ENCODE measurements at places on chromosomes 7 and 10. TPM values are rescaled to one million over a fixed set of nuclear protein-coding genes. Genes with fewer than 3 reads are reported as not detected.
A peak's percentile ranks its signal among the peaks of the same experiment; 100 is the strongest.

GRID1 gene
- not detected for total RNA-seq

HOXA10 gene
- not detected for total RNA-seq

ATOH7 gene
- not detected for total RNA-seq

SH2D4B gene
- 0.11 TPM for total RNA-seq

KAZALD1 gene
- total RNA-seq = 0.47 TPM

ENO4 gene
- not detected for total RNA-seq

CTAGE8 gene
- total RNA-seq = 1.9 TPM

STAMBPL1 gene
- total RNA-seq = 36.6 TPM

ANKRD61 gene
- 0.19 TPM for total RNA-seq

FAM25C gene
- not detected for total RNA-seq

RGS10 gene
- 191 TPM for total RNA-seq

DNA sequence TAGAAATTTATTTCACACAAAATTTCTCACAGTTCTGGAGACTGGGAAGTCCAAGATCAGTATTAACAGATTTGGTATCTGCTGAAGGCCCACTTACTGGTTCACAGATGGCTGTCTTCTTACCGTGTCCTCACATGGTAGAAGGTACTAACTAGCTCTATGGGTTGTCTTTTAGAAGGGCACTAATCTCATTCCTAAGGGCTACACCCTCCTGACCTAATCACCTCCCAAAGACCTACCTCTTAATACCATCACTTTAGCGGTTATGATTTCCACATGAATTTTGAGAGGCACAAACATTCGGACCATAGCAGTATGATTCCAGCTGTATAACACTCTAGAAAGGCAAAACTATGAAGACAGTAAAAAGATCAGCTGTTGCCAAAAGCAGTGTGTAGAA lies 8.0 kb downstream of the PNPLA8 start:
- peaks cover 37% of the 10 kb centered on the region for H3K36me3 ChIP-seq
- no peak overlapping the region for H3K27ac ChIP-seq
- DNase-seq = no peak
- H3K4me3 ChIP-seq = no peak overlapping the region
- H3K4me1 ChIP-seq = peaks cover 27% of the 10 kb centered on the region

- no peaks in the 10 kb centered on the region for H3K36me3 ChIP-seq
- DNase-seq = no peak
- H3K4me1 ChIP-seq = peaks cover 3% of the 10 kb centered on the region
- peaks cover 35% of the 10 kb centered on the region for H3K27me3 ChIP-seq
- no peak overlapping the region for H3K4me3 ChIP-seq
- H3K27ac ChIP-seq = no peak overlapping the region
These were observed 42.2 kb upstream of the PFKP start for GRCh38 chr10:3025026-3025683.

- peak overlapping the region; percentile 99 for H3K4me3 ChIP-seq
- peaks cover 46% of the 10 kb centered on the region for H3K4me1 ChIP-seq
- no peak for DNase-seq
- H3K36me3 ChIP-seq = peaks cover 75% of the 10 kb centered on the region
- peak overlapping the region; percentile 91 for H3K27ac ChIP-seq
These were observed 4.3 kb downstream of the HNRNPF start for GRCh38 chr10:43404704-43405084.

DNA sequence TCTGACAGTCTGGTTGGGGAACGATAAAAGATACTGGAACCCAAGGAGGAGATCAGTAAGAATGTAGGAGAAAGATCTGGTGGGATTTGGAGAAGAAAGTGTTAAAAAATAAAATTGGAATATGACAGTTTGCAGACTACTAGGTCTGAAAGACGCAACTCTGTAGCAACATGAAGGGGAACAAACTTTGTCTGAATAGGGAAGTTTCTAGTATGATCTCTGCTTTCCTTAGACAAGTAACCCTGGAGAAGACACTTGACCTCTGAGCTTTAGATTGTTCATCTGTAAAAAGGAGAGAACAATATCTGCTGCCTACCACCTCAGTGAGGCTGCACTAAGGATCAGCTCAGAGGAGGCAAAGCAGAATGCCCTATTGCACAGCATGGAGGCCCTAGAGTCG lies 3.0 kb upstream of the PRSS1 start:
- H3K36me3 ChIP-seq = no peaks in the 10 kb centered on the region
- DNase-seq = no peak
- no peak overlapping the region for H3K27ac ChIP-seq
- H3K4me1 ChIP-seq = no peaks in the 10 kb centered on the region
- H3K4me3 ChIP-seq = no peak overlapping the region

- peak overlapping the region; percentile 94 for H3K4me3 ChIP-seq
- H3K36me3 ChIP-seq = peaks cover 6% of the 10 kb centered on the region
- H3K27ac ChIP-seq = peak overlapping the region; percentile 89
- peaks cover 4% of the 10 kb centered on the region for H3K27me3 ChIP-seq
These were observed 835 bp downstream of the COMMD3 start for GRCh38 chr10:22317076-22317370.

GRCh38 chr7:106092204-106092603 lies 19.9 kb downstream of the SYPL1 start:
- no peak for DNase-seq
- no peak overlapping the region for H3K4me3 ChIP-seq
- H3K4me1 ChIP-seq = no peaks in the 10 kb centered on the region
- H3K27me3 ChIP-seq = no peaks in the 10 kb centered on the region

GRCh38 chr10:17412323-17412722 lies 42.1 kb downstream of the ST8SIA6 start:
- no peak overlapping the region for H3K4me3 ChIP-seq
- H3K27ac ChIP-seq = no peak overlapping the region
- H3K27me3 ChIP-seq = no peaks in the 10 kb centered on the region
- DNase-seq = no peak
- H3K36me3 ChIP-seq = no peaks in the 10 kb centered on the region

DNA sequence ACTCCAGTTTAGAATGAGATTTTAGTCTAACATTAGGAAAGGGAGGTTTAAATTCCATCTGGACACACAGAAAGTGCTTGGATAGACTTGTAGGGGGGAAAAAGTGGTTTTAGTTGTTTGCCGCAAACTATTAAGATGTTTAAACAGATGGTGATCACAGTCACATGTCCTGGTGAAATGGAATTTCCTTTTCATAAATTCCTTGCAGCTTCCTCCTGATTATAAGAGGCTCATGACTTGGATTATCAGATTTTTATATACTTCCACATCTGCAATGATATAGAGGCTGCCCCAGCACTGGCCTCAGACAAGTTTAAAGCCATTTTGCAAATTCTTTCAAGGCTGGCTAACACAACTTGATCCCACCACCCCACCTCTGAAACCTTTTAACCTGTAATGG lies 106.4 kb upstream of the ARMC3 start:
- no peaks in the 10 kb centered on the region for H3K36me3 ChIP-seq
- H3K4me1 ChIP-seq = peaks cover 8% of the 10 kb centered on the region
- DNase-seq = no peak
- peaks cover 1% of the 10 kb centered on the region for H3K27me3 ChIP-seq
- H3K4me3 ChIP-seq = no peak overlapping the region
- H3K27ac ChIP-seq = no peak overlapping the region

- H3K27me3 ChIP-seq = no peaks in the 10 kb centered on the region
- no peak overlapping the region for H3K27ac ChIP-seq
- H3K4me3 ChIP-seq = no peak overlapping the region
These were observed 45.5 kb downstream of the CASTOR2 start for GRCh38 chr7:75010036-75010435.

DNA sequence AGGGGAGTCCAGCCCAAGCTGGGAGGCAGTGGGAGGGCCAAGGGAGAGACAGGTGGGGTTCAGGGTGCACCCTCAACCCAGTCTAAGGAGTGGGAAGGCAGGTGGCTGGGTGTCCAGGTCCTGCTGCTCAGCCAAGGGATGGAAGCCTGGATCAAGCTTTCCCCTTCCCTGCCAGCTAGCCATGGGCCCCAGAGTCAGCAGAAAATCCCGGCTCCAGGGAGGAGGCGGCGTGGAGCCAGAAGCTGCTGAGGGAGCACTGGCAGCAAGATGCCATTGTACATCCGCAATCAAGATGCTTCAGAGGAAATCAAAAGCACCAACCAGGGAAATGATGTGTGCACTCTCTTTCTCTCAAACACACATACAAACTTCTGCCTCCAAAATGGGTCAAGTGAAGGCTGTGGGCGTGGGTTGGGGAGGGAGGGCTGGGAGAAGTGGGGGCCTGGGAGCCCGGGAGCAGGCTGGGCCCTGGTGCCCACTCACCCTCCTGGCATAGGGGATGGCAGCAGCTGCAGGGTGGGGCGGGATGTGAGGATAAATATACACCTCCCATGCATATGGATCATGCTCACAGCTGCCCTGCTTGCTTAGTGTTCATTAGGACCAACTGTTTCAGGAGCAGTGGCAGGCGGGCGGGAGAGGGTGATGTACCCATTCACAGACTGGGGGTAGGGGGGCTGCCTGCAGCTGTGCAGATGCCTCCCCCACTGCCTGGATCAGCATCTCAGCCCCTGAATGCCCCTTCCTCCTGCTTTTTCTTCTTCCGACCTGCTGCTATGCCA lies 24.2 kb downstream of the TRIM8 start:
- no peaks in the 10 kb centered on the region for H3K36me3 ChIP-seq
- no peak for DNase-seq
- no peaks in the 10 kb centered on the region for H3K27me3 ChIP-seq
- peaks cover 19% of the 10 kb centered on the region for H3K4me1 ChIP-seq
- H3K27ac ChIP-seq = no peak overlapping the region

GRCh38 chr7:80311313-80311712 lies 176.7 kb downstream of the GNAI1 start:
- no peak overlapping the region for H3K4me3 ChIP-seq
- H3K27ac ChIP-seq = no peak overlapping the region
- H3K27me3 ChIP-seq = no peaks in the 10 kb centered on the region
- H3K36me3 ChIP-seq = no peaks in the 10 kb centered on the region
- H3K4me1 ChIP-seq = peaks cover 27% of the 10 kb centered on the region

- H3K27ac ChIP-seq = no peak overlapping the region
- peaks cover 6% of the 10 kb centered on the region for H3K4me1 ChIP-seq
- H3K4me3 ChIP-seq = no peak overlapping the region
- H3K36me3 ChIP-seq = no peaks in the 10 kb centered on the region
- no peak for DNase-seq
These were observed 54.8 kb downstream of the LYZL1 start for GRCh38 chr10:29343607-29344038.

DNA sequence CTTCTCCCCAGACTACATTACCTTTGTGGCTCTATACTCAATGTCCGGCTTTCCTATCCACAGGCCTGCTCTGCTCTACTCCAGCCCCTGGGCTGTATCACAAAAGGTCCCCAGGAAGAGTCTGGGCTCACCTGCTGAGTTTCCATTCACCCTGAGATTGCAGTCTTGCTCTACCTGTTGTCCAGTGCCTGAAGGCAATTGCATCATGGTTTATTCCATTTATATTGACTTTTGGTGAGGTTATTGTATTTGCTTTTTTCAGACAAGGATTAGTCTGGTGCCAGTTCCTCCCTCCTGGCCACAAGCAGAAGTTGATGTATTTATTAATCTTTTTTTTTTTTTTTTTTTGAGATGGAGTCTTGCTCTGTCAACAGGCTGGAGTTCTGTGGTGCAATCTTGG lies 273.1 kb downstream of the XPNPEP1 start:
- no peak for DNase-seq
- H3K27me3 ChIP-seq = peaks cover 2% of the 10 kb centered on the region
- no peak overlapping the region for H3K27ac ChIP-seq
- H3K4me3 ChIP-seq = no peak overlapping the region

DNA sequence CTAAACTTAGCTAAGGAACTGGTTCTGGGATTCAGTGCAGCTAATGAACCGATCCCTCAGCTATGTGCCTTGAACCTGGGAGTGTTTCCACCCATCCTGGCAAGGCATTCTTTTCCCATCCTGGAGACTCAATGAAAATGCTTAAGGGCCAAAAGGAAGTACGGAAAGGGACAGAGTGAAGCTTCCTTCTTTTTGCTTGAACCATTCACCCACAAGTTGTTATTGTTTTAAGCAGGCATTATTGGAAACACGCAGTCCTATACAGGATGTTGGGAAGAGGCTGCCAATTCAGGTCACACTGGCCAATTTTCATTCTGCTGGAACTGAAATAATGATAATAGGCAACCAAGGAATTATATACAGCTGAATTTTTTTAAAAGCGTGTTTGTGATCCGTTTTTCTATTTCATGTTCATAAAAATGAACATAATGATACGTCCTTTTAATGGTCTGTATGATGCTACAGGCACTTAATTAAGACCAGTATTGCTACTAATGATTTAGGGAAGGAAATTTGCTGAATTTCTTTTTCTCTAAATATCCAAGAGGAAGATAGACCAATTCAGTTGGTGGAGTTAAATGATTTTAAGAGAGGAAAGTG lies 57.8 kb upstream of the FZD1 start:
- DNase-seq = no peak
- no peaks in the 10 kb centered on the region for H3K27me3 ChIP-seq
- H3K36me3 ChIP-seq = no peaks in the 10 kb centered on the region
- no peak overlapping the region for H3K4me3 ChIP-seq

GRCh38 chr10:111113961-111114757 lies 37.3 kb downstream of the ADRA2A start:
- no peaks in the 10 kb centered on the region for H3K36me3 ChIP-seq
- no peak for DNase-seq
- H3K27ac ChIP-seq = no peak overlapping the region
- peaks cover 11% of the 10 kb centered on the region for H3K4me1 ChIP-seq
- H3K27me3 ChIP-seq = no peaks in the 10 kb centered on the region

DNA sequence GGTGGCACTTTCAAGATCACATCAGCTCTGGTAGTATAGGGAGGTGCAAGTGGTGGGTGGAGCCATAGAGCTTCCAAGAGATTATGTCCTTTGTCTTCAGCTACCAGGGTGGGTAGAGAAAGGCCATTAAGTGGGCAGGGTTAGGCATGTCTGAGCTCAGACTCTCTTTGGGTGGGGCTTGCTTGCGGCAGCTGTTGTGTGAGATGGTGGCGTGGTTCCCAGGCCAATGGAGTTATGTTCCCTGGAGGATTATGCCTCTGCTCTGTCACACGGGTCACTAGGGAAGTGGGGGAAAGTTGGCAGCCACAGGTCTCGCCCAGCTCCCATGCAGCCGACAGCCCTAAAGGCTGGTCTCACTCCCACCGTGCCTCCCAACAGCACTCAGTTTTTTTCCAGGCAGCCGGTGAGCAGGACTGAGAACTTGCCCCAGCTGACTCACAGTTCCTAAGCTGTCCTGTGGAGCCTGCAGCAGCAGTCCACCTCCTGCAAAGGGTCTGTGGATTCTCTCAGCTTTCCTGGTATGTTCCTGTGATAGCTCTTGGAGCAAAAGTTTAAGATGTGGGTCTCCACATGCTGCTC lies 459.0 kb downstream of the SH2D4B start:
- no peaks in the 10 kb centered on the region for H3K4me1 ChIP-seq
- H3K36me3 ChIP-seq = no peaks in the 10 kb centered on the region
- no peak for DNase-seq
- no peak overlapping the region for H3K27ac ChIP-seq
- peaks cover 4% of the 10 kb centered on the region for H3K27me3 ChIP-seq
- no peak overlapping the region for H3K4me3 ChIP-seq

Measured in activated CD4-positive, alpha-beta T cell treated with anti-CD3 and anti-CD28 coated beads for 36 hours (primary cell).